ENCODE measurements at places on chromosomes 3 and 15.

- peak; percentile 72 for DNase-seq
Measured at GRCh38 chr15:66948294-66948693, 117.1 kb upstream of the SMAD3 start.

- DNase-seq: no peak
Measured at GRCh38 chr3:60094392-60094947, 1044.6 kb upstream of the CFAP20DC start.

DNA sequence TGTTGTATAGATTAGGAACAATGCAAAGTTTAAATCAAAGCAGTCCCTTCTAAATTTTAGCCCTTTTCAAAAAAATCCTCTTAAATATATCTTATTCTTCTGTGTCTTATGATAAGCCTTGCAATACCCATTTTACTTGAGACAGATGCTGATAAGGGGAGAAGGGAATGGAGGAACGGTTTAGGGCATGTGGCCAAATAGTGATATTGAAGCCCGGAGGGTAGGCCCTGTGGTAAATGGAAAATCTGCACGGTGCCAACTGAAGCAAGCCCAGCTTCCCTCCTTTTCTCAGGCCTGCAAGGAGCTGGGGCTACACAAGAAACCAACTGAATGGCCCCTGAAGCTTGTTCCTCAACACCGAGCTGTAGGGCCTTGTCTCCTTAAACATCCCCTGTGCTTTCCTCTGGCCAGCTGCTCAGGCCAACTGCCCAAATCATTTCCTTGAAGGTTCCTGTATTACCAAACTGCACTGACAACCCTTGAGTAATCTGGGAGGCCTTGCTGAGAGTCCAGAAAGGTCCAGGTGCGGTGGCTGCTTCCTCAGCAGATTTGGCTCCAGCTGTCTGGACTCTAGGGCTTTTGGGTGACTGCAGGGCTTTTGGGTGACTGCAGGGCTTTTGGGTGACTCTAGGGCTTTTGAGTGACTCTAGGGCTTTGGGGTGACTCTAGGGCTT, 67.2 kb downstream of the NCEH1 start:
- no peak for DNase-seq

DNA sequence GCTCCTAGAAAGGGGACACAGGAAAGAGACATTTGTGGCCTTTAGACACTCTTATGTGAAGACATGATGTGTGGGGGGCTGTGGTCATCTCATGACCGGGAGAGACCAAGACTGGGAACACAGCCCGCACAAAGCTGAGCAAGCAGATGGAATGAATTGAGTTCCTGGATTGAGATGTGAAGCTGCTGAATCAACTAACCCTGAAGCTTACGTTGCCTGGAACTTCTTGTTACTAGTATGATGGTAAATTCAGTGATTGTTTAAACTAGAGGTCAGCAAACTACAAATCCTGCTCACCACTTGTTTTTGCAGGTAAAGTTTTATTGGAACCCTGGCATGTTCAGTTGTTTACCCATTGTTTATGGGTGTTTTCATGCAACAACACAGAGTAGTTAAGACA, 83.4 kb upstream of the BHLHE40 start:
- DNase-seq: no peak

GRCh38 chr15:89674526-89674925, 4.6 kb downstream of the PLIN1 start:
- no peak for DNase-seq

DNA sequence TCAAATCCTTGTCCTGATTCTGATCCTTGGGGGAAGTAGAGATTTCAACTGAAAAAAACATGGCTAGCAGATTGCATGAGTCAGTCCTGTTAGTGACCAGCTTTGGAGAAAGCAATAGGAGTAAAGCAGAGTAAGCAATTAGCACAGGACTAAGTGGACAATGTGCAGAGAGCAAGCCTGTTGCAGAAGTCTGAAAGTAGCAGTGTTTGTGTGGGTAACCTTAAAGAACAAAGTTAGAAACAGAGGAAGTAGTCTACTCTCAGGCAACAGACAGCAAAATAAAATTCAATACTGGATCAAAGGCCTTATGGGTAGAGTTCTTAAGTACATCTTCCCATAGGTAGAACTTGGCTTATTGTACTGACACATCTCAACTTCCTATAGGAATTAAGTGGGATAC, 916.8 kb downstream of the CADM2 start:
- DNase-seq: no peak

DNA sequence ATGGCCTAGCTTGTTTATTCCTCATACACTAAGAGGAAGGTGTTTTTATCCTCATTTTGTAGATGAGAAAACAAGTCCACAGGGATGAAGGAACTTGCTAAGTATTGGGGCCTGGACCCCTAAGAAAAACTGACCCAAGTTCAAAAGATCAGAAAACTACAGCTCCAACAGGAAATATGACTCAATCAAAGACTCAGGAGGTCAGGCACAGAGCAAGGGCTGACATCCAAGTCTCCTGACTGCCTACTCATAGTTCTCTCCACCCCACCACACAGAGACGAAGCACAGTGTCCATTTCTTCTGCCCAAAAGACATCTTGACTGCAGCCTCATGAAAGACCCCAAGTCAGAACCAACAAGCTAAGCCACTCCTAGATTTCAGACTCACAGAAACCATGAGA, 26.9 kb upstream of the TPM1 start:
- peak; percentile 60 for DNase-seq

GRCh38 chr3:187198490-187198889, 1.2 kb downstream of the RTP1 start:
- no peak for DNase-seq

DNA sequence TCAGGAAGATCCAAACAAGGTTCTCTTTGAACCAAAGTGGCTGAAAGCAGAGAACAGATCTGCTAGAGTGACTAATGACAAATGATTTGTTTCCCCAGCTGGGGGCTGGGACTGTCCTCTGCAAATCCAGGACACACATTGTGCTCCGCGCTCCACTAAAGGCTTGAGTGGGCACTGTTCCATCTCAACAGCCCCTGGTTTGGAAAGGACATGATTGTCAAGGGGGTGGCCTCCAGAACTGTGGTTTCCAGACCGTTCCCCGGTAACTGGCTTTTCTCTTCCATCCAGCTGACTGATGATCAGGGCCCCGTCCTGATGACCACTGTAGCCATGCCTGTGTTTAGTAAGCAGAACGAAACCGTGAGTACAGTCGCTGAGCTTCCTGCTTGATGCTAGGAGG, 91.0 kb downstream of the LRTM1 start:
- no peak for DNase-seq

GRCh38 chr3:17301271-17301670, 416.5 kb downstream of the PLCL2 start:
- peak; percentile 15 for DNase-seq

DNA sequence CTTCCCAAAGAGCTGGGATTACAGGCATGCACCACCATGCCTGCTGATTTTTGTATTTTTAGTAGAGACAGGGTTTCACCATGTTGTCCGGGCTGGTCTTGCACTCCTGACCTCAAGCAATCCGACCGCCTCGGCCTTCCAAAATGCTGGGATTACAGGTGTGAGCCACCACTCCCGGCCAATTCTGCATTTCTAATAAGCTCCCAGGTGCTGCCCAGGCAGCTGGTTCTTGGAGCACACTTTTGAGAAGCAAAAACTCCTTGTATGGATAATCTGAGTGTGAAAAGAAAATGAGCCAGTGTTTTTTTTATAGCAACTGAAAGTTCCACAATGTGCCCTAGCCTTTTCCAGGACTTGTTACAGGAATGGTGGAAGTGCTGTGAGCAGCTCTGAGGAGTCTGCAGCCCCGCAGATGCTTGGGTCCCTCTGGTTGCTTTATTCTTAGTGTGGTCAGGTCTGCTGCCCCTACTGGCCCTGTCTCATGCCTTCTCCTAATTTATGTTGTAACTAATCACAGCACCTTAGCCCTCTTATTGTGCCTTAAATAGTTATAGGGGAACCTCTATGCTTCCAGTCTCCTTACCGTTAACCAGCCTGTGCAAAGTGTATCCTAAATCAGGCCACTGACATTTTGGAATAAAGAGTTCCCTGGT, 13.5 kb upstream of the KCNAB1 start:
- DNase-seq: peak; percentile 3

- DNase-seq: no peak
Measured at GRCh38 chr15:68034081-68034480, 20.0 kb upstream of the PIAS1 start.

DNA sequence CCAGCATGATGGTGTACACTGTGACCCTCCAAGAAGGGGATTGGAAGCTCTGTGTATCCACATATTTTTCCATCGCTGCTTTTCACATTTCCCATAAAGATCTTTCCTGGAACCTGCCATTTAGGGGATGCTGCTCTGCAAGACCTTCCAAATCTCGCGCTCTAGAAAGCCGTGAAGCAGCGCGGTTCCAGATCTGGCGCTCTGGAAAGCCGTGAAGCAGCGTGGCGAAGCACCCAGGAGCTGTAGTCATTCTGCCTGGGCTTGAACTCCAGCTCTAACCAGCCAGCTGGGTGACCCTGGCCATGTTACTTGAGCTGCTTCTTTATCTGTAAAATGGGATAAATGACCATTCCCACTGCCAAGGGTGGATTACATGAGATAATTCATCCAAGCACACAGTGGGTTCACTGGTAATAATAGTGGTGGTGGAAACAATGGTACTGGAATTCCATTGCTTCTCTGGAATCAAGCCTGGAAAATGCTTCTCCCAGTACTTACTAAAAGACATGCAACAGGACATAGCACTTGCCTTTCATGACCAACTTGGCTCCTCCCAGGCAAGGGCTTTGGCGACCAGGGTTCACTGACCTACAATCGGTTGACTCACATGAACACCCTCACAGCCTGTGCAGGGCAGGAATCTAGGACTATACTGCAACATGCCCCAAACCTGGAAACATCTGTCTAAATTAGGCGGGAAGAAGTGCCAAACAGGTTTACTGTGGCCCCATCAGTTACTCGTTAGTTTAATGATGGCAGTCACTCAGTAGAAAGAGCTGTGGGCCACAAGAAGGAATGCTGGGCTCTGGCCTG, 70.7 kb downstream of the XXYLT1 start:
- no peak for DNase-seq

DNA sequence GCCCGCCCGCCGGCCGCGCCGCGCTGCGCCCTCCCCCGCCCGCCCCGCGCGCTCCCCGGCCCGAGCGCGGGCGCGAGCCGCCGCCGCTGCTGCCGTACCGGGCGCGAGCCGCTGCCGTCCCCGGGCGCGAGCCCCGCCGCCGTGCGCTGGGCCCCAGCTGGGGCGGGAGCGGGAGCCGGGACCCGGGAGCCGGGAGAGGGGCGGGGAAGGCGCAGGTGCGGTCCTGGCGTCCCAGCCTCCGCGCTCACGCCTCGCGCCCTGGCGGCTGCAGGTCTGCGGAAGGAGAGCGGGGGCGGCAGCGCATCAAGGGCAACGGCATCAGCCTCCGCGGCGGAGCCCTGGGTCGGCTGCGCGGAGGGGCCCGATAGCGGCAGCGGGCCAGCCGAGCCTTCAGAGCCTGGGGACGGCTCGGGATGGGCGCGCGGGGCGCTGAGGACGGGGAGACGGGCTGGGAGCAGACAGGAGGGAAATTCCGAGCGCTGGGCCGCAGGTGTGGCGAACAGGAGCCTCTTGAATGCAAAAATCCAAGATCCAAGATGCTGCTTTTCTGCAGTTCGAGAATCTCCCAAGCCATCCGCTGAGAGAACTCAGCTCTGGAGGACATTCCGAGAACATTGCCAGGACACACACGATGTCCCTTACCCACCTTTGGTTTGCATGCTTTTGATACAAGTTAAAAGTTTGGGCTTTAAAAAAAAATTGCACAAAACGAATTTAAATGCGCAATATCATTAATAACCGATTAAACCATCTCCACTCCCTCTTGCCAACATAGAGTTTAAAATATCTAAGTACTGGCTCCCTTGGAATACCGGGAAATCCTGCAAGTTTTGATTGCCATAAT, 251.1 kb downstream of the TJP1 start:
- peak; percentile 3 for DNase-seq

DNA sequence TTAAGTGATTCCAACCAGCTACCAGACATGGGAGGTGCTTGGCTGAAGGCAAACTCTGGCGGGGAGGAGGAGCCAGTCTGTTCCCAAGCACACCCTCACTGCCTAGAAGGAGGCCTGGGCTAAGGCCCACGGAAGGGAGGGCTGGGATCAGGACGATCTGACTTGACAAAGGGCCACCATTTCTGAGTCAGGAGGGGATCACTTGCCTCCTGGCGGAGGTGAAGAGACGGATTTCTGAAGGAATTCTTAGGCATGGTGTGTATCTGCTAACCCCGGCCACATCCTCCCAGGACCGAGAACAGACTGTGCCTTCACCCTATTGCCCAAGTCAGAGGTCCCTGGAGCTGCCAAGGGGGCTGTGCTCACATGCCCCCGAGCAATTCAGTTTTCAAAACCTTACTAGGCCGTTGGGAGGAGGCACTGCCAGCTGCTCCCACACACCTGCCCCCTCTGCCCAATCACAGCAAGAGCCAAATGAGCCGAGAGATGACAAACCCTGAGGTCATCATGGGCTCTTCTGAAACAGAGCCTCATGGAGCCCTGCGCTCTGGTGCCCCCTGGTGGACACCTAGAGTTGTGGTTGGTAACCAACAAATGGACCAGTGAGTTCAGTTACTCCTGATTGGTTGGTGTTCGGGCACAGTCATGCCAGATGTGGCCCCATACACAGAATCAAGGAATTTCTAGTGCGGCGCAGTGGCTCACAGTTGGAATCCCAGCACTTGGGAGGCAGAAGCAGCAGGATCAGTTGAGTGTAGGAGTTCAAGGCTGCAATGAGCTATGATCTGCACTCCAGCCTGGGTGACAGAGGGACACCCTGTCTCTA, 6.5 kb upstream of the TNK2 start:
- peak; percentile 98 for DNase-seq

DNA sequence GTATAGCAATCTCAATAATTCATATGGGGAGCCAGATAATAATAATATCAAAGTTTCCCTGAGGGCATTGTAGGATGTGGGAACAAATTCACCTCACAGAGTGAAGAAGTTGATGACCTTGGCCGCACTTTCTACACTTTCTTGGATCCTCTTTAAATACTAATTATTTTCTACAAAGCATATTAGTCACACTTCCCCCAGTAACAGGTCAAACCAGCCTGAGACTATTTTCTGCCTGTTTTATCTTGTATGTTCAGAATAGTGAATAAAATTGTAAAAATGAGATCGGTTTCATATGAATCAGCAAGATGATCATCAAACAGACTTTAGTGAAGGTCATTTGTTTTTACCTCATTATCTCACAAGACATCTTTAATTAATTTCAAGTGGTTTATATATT, 2.3 kb upstream of the OR5K3 start:
- DNase-seq: no peak

GRCh38 chr3:193729601-193730000, 136.6 kb downstream of the OPA1 start:
- no peak for DNase-seq

DNA sequence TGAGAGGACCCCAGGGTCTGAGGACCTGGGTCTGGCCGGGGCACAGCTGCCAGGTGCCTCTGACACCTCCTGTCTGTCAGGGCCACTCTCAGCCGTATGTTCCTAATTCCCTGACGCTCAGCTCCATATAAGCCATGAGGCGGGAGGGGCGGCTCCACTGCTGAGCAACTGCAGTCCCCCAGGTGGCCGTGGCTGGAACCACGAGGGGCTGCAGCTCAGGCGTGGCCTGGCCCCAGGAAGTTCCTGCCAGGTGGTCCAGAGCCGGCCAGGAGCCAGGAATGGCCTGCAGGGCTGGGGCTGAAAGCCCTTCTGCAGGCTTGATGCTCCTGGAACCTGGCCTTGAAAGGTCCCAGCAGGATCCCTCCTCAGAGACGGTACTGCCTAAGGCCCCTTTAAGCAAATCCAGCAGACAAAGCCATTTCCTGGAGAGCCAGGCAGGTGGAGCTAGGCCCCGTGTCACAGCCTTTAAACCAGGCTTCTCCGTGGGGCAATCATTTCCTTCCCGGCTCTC, 118.0 kb downstream of the CHSY1 start:
- DNase-seq: no peak

- no peak for DNase-seq
Measured at GRCh38 chr3:78163379-78163778, 1123.5 kb downstream of the ROBO2 start.

Data from myocyte (in vitro differentiated cells).